ENCODE measurements at places on chromosomes 6 and 20.

DNA sequence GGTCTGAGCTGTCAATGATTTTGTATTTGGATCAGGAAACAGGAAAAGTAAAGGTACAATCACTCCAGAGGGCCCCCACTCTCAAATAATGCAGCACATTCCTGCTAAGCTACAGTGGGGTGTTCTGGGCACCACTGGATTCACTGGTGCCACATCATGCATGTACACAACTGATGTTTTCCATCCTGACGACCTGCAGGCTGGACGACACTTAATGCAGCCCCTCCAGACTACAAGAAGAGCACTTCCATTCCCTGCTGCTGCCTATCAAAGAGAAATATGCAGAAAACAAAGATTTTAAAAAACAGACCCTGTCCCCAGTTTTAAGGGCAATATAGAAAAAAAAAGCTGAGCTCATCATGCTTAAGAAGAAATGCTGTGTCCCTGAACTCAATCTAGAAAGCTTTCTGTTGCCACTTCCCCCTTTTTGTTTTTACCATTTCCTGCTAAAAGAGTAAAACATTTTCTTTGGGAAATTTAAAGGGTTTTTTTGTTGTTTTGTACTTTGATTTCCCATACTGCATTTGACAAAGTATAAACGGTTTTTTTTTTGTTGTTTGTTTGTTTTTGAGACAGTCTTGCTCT lies 35.5 kb downstream of the ABHD12 start:
- DNase-seq = no peak

DNA sequence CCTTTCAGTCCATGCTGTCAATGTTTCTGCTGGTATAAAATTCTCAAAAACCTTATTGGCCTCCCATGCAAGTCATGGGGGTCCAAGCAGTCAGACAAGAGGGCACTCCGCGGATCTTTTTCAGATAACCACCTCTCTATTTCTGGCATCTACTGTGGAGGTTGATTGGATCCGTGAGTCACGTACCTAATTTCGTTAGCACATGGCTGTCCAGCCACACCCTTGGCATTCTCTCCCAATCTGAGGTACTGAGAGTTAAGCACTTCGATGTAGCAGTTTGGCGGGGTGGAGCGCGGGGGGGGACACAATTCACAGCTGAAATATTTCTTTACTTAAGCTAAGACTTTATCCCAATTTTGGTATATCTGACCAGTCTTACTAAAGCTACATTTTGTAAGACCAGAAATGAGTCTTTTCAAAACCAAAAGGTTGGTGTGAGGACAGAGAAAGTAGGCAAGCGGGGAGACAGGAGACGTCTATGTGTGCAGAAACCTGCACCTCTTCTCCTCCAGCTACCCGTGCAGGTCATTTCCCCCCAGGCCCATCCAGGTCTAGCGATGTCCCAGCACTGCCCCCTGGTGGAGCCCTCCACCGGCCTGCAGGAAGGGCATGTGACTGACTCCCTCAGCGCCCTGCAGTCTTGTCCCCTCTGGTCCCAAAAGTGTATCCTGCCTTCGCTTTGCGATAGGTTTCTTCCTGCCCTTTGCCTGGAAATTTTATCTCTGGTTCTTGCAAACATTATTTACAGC lies 113.1 kb downstream of the ADAT2 start:
- no peak for DNase-seq

- DNase-seq = no peak
Observed at GRCh38 chr20:3820901-3821727, 767 bp downstream of the AP5S1 start.

DNA sequence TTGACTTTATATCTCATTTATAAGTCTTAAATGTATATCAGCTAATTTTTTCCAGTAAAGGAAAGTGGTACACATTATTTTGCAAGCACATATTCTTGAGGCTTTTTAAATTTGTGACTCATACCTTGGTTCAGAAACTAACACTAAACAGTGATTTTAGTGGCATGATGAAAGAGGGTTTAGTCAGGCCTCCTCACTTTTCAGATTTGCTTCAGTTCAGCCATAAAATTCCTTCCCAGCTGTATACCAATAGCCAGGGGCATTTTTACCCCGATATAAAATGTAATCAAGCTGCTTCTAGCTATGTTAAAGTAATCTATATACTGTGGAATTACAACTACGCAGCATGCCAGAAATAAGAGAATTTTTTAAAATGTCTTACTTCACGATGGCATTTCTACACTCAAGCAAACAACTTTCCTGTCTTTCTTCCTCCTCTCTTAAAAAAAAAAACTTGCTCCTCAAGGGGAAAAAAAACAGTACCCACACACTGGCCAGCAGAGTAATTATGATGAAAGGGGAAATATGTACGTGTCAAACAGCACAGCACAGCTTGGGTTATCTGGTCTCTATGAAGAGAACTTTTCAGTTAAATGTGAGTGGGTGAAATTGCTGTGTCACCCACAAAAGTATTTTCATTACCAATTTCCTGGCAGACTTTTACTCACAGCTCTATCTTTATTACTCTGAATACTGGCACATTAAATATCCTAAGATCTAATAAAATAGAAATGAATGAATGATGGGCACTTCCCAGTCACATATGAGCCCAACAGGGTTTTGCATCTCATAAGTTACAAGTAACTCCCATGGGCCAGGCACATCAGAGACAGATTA lies 244.8 kb upstream of the TENT5A start:
- no peak for DNase-seq

DNA sequence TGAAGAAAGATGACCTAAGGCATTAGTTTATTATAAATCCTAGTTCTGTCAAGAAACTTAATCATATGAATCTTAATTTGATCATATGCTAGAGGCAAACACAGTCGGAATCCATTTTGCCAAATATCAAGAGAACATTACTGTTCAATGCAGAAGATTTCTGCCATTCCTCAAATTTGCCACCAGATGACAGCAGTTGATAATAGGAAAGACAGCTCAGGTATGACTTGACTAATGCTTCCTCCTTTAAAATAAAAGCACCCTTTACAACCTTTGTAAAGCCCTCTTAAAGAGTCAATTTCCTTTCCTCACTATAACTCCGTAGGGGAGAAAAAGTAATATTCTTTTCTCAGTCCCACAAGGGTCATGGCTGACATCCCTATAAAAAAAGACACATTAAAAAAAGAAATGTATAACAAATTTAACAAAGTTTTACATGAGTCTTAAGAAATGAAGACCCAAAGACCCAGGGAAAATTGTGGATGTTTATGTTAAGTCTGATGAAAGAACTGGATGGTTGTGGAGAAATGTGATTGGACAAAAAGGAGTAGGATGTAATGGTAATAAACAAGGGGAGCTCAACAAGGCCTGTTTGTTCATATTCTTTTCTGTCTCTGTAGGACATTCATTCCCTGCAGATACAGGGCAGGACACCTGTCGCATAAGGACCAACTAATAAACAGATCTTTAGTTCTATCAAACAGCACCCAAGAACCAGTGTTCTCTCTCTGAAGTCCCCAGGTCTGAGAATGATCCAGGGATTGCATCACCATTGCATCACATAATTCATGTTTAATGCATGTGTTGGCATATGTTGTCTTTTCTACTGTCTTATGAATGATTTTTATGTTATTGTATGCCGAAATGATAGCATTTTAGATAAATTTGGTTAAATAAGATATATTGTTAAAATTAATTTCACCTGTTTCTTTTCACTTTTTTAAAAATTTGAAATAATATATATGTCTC lies 23.0 kb upstream of the IL17A start:
- peak; percentile 23 for DNase-seq
